ENCODE measurements at places on chromosomes 7 and 10. TPM values are rescaled to one million over a fixed set of nuclear protein-coding genes. Genes with fewer than 3 reads are reported as not detected.

DNA sequence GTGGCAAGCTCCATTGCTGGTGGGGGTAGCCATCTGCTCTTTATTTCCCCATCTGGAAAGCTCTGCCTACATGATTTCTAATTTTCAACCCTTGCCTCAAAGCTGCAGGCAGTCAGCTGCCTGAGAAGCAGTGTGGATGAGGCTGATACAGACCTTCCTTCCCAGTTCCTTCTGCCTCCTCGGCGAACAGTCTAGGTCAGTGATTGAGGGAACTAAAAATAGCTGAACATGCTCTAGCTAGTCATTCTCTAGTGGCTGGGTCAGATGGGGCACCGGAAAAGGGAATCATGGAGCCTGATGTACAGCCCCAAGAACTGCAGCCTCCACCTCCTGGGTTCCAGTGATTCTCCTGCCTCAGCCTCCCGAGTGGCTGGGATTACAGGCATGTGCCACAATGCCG, 48.7 kb downstream of the NAMPT start:
- peaks cover 2% of the 10 kb centered on the region for H3K36me3 ChIP-seq
- H3K27ac ChIP-seq, result no peak overlapping the region
- no peak for DNase-seq
- H3K27me3 ChIP-seq, result no peaks in the 10 kb centered on the region

DNA sequence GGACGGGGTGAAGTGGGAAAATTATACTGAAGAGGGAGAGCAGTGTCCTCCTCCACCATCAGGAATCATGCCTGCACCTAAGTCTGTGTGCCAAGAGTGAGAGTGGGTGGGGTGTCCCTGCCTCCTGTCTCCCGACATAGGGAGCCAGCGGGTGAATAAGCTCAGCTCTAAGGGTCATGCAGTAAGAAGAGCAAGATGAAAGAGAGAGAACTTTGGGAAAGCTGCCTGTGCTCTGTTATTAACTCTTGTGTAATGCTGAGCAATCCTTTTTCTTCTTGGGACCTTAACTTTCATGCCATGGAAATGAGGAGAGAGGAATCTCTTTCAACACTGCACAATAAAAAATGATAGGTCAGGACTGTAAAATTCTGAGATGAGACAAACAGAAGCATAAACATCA, 7.9 kb upstream of the TCAF1 start:
- H3K27ac ChIP-seq, result no peak overlapping the region
- peaks cover 15% of the 10 kb centered on the region for H3K4me1 ChIP-seq
- no peaks in the 10 kb centered on the region for H3K36me3 ChIP-seq
- DNase-seq, result no peak
- H3K4me3 ChIP-seq, result no peak overlapping the region
- H3K27me3 ChIP-seq, result no peaks in the 10 kb centered on the region

- H3K4me3 ChIP-seq, result no peak overlapping the region
- peaks cover 2% of the 10 kb centered on the region for H3K4me1 ChIP-seq
- H3K27me3 ChIP-seq, result no peaks in the 10 kb centered on the region
- DNase-seq, result no peak
- H3K36me3 ChIP-seq, result no peaks in the 10 kb centered on the region
- no peak overlapping the region for H3K27ac ChIP-seq
Measured at GRCh38 chr10:109427411-109427810, 495.9 kb downstream of the XPNPEP1 start.

GRCh38 chr7:70032649-70033048, 434.4 kb downstream of the AUTS2 start:
- no peak for DNase-seq
- H3K27me3 ChIP-seq, result no peaks in the 10 kb centered on the region
- no peak overlapping the region for H3K4me3 ChIP-seq
- peaks cover 15% of the 10 kb centered on the region for H3K4me1 ChIP-seq

NPM3 gene
- total RNA-seq, result 44.1 TPM

SAMD9L gene
- total RNA-seq, result not detected

NEUROG3 gene
- 7.3 TPM for total RNA-seq

LBX1 gene
- not detected for total RNA-seq

All from progenitor cell of endocrine pancreas (in vitro differentiated cells).